Right atrium auricular region (tissue), 2 donors: ENCODE measurements at places on chromosomes 2 and 18. TPM values are rescaled to one million over a fixed set of nuclear protein-coding genes. Genes with fewer than 3 reads are reported as not detected.
A peak's percentile ranks its signal among the peaks of the same experiment; 100 is the strongest.

GRCh38 chr2:71532327-71532726 lies 79.0 kb downstream of the DYSF start:
- no peak overlapping the region for H3K27ac ChIP-seq
- H3K4me1 ChIP-seq = no peaks in the 10 kb centered on the region
- no peak for DNase-seq
- peaks cover 28% of the 10 kb centered on the region for H3K36me3 ChIP-seq
- H3K27me3 ChIP-seq = no peaks in the 10 kb centered on the region
- no peak overlapping the region for H3K4me3 ChIP-seq

Gene PDK1
- total RNA-seq = 26.6 TPM

- no peaks in the 10 kb centered on the region for H3K36me3 ChIP-seq
- no peaks in the 10 kb centered on the region for H3K4me1 ChIP-seq
- H3K4me3 ChIP-seq = no peak overlapping the region
- no peak overlapping the region for H3K27ac ChIP-seq
Measured at GRCh38 chr18:42211201-42211600, 256.2 kb downstream of the PIK3C3 start.

DNA sequence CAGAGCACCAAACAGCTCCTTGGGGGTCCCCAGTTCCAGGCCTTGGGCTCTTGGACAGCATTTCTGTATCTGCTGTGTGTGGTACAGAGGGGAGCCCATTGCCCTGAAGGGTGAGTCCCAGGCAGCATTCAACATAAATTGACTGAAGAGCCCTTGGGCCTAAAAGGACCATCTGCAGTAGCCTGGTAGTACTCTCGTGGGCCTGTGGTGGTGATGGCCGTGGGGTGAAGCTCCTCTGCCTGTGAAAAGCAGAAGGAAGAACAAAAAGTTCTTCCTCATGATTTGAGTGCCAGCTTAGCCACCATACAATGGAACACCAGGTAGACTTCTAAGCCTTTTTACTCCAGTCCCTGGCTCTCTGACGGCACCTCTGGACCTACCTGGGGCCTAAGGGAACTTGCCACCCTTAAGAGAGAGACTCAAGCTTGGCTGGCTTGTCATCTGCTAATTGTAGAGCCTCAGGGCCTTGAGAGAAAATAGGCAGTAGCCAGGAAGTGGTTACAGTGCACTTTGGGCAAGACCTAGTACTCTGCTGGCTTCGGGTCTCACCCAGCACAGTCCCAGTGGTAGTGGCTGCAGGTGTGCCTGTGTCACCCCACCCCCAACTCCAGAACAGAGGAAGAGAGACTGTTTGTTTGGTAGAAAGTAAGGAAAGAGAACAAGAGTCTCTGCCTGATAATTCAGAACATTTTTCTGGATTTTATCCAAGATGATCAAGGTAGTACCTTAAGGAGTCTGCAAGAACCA lies 84.6 kb upstream of the CERS6 start:
- no peaks in the 10 kb centered on the region for H3K27me3 ChIP-seq
- no peak overlapping the region for H3K27ac ChIP-seq
- H3K36me3 ChIP-seq = no peaks in the 10 kb centered on the region
- H3K4me3 ChIP-seq = no peak overlapping the region

Gene RPS27A
- total RNA-seq = 1,505 TPM

DNA sequence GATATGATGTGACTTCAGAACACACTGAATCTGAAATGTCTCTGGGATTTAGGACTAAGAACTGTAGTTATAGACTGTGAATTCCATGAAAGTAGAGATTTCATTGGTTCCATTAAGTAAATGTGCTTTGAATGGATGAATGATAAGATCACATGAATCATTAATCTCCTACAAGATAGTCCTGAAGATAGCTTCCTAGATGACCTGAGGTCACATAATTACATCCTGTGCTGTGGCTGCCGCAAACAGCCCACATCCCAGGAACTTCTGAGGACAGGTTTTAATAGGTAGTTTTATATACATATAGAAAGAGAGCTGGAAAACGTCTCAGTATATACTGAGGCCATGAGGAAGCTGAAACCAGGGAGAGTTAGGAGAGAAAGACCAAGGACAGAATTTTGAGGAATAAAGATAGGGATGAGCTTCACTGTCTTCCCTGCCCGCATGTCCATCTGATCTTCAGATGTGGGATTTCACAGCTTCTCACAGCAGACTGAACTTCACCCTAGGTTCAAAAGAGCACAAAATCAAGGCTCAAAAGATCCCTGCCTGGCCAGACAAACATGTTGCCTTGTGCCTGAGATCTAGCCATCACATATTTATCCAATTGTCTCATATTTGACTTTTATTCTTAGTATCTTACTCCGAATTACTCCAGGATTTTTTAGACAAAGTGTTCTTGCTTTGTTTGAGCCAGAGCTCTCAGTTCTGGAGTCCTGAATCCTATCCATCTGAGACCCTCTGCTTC lies 188.2 kb downstream of the IRS1 start:
- no peak overlapping the region for H3K27ac ChIP-seq
- H3K4me1 ChIP-seq = no peaks in the 10 kb centered on the region
- no peak for DNase-seq
- H3K27me3 ChIP-seq = no peaks in the 10 kb centered on the region
- no peaks in the 10 kb centered on the region for H3K36me3 ChIP-seq

Gene HTR2B
- 7.3 TPM for total RNA-seq

Gene ACADL
- 1.9 TPM for total RNA-seq

Gene UGT1A4
- not detected for total RNA-seq

- H3K4me1 ChIP-seq = no peaks in the 10 kb centered on the region
- H3K27ac ChIP-seq = peak overlapping the region; percentile 40
- peaks cover 29% of the 10 kb centered on the region for H3K36me3 ChIP-seq
- no peak for DNase-seq
Measured at GRCh38 chr18:21004726-21005125, 106.9 kb downstream of the ROCK1 start.

DNA sequence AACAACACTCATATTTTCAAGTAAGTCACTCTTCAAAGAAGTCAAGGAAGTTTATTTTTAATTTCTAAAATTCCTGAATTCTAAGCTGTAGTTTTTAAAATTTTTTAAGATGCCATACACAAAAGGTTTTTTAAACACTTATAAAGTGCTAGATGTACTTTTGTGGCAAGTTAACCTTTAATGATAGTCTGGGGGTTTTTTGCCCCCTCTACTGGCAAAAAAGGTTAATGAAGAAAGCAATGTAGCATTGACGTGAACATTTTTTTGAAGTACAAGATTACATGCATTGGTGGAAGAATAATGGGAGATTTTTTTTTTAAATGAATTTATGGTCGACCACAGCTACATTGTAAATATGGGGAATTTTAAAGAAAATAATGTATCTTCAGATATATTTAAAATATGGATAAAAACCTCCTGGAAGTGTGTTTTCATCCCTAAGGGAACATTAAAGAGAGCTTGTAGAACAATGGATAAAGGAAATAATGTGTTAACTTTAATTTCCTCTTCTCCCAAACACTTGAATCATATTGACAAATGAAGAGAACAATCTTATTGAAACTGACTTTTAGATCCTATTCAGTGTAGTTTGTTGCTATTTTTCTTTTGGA lies 12.6 kb downstream of the ITPRID2 start:
- no peaks in the 10 kb centered on the region for H3K4me1 ChIP-seq
- no peak overlapping the region for H3K27ac ChIP-seq
- H3K27me3 ChIP-seq = no peaks in the 10 kb centered on the region
- H3K4me3 ChIP-seq = no peak overlapping the region
- no peak for DNase-seq

- no peaks in the 10 kb centered on the region for H3K27me3 ChIP-seq
- no peaks in the 10 kb centered on the region for H3K4me1 ChIP-seq
- H3K27ac ChIP-seq = no peak within 1 kb of the TSS
Measured at GRCh38 chr2:218166791-218167190, at the start of gene CXCR1. TSS of gene CXCR1 (minus strand) at chr2:218166962. CDS start at chr2:218165211, 1,751 bp downstream.

Gene LONRF2
- 11.3 TPM for total RNA-seq

DNA sequence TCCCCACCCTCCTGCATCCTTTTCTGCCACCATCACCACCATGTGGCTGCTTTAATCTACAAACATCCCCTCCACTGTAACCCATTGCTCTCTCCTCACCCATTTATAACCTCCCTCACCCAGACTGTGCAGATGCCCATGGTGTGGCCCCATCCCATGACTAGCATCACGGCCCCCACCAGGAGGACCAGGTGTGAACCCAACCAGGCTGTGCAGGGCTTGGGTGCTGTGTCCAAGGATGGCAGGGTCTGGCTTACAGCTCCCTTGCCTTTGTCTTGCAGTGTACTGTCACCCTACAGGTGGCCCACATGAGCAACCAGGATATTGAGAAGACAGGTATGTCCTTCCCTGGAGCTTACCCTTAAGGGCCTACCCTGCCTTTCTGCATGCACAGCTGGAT lies 6.8 kb downstream of the FER1L5 start:
- H3K36me3 ChIP-seq = no peaks in the 10 kb centered on the region
- no peak overlapping the region for H3K27ac ChIP-seq
- H3K27me3 ChIP-seq = no peaks in the 10 kb centered on the region
- DNase-seq = no peak
- no peak overlapping the region for H3K4me3 ChIP-seq
- no peaks in the 10 kb centered on the region for H3K4me1 ChIP-seq

GRCh38 chr2:26477911-26478253 lies at the start of gene OTOF:
TSS of gene OTOF (minus strand) at chr2:26478124.
- H3K27me3 ChIP-seq = no peaks in the 10 kb centered on the region
- H3K36me3 ChIP-seq = no peaks in the 10 kb centered on the region
- H3K27ac ChIP-seq = no peak within 1 kb of the TSS

Gene MALL
- 17.9 TPM for total RNA-seq

GRCh38 chr2:74501335-74502071 lies 2.1 kb upstream of the LBX2 start:
- no peak overlapping the region for H3K27ac ChIP-seq
- H3K36me3 ChIP-seq = peaks cover 14% of the 10 kb centered on the region
- H3K4me3 ChIP-seq = peak overlapping the region; percentile 62
